Amygdala (tissue), 56 donors: ENCODE measurements at places on chromosomes 1 and 21.

- no peak for DNase-seq
Measured at GRCh38 chr1:231411036-231411531, 11.0 kb downstream of the EGLN1 start.

GRCh38 chr1:58895082-58895481, 111.2 kb upstream of the JUN start:
- no peak for DNase-seq

DNA sequence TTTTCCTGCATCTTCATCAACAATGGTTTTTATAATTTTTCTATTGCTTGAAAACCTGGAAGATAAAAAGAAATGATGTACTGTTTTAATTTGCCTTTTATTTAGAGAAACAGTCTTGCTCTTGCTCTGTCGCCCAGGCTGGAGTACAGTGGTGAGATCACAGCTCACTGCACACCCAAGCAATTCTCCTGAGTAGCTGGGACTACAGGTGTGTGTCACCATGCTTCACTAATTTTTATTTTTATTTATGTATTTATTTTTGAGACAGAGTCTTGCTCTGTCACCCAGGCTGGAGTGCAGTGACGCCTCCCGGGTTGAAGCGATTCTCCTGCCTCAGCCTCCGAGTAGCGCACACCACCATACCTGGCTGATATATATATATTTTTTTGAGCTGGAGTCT, 43.0 kb upstream of the RPL11 start:
- DNase-seq = no peak

DNA sequence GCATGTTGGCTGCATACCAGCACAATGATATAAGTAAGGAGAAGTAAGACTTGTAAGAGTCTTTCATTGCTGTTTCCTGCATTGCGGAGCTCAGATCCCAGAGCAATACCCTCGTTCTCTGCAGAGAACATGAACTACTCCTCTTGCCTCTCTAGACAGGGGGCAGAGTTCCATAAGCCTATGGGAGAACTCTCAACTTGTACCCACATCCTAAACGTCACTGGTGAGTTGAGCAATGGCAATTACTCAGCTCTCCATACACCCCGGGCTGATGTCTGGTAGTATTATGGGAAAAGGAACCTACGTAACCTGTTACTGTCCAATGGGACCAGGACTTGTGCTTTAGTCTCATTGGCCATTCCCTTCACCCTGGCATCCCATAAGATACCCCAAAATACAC, 27.3 kb upstream of the ZNF496 start:
- DNase-seq = no peak

- DNase-seq = no peak
Measured at GRCh38 chr1:163366555-163366954, 44.8 kb downstream of the NUF2 start.

GRCh38 chr1:165900576-165901380, 73.4 kb downstream of the UCK2 start:
- DNase-seq = no peak

GRCh38 chr1:22364764-22365163, 86.9 kb upstream of the ZBTB40 start:
- no peak for DNase-seq

- DNase-seq = no peak
Measured at GRCh38 chr1:66681686-66682085, 70.6 kb upstream of the DYNLT5 start.

- DNase-seq = no peak
Measured at GRCh38 chr1:36533897-36534296, 51.2 kb upstream of the CSF3R start.

DNA sequence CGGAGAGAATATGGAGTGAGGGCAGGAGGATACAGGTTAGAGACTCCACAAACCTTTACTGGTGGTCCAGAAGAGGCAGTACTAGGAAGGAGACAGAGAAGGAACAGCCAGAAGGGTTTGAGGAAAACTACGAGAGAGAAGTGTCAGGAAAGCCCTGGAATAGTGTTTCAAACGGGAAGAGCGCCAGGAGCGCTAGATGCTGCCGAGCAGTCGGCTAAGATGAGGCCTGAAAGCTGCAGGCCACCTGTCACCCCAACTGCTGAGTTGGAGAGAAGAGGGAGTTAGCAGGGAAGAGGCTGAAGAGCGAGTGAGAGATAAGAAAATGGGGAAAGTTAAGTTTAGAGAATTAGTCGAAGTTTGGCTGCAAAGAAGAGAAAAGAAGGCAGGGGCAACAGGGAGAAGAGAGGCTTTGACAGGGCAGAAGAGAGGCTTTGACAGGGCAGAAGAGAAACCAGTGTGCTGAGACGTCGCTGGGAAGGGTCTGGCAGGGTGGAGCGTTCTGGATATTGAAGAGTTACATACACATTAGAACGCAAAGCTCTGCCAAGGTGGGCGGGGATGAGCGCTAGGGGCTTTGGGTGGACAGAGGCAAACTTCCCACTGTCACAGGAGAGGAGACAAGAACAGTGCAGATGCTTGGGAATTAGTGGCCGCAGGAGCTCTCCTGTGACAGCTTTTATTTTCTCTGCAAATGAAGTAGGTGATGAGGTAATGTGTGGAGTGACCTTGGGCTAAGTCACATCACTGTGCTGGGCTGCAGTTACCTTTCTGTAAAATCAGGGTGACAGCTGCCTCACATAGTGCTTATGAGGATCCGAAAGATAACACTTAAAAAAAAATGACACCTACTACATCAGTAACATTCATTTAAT, 31.2 kb downstream of the PCSK9 start:
- DNase-seq = no peak
